ENCODE measurements at places on chromosomes 6 and 20. TPM values are rescaled to one million over a fixed set of nuclear protein-coding genes. Genes with fewer than 3 reads are reported as not detected.

PTGIS gene
- total RNA-seq, result 209 TPM

HDGFL1 gene
- total RNA-seq, result not detected

SPTLC3 gene
- total RNA-seq, result 0.98 TPM

C6orf58 gene
- total RNA-seq, result not detected

KCNK16 gene
- total RNA-seq, result not detected

ARMC12 gene
- not detected for total RNA-seq

PTK6 gene
- under 0.01 TPM for total RNA-seq

TRIM15 gene
- total RNA-seq, result not detected

FAM8A1 gene
- total RNA-seq, result 8.8 TPM

C6orf141 gene
- not detected for total RNA-seq

LINC00237 gene
- total RNA-seq, result not detected

SSTR4 gene
- not detected for total RNA-seq

PPIL4 gene
- total RNA-seq, result 13.9 TPM

TDRD6 gene
- total RNA-seq, result 0.23 TPM

C4B gene
- total RNA-seq, result 3.2 TPM

OR2H2 gene
- total RNA-seq, result not detected

NKX2-2 gene
- not detected for total RNA-seq

SLC17A2 gene
- total RNA-seq, result not detected

SLC32A1 gene
- total RNA-seq, result not detected

PBOV1 gene
- not detected for total RNA-seq

SLC4A11 gene
- total RNA-seq, result 1.2 TPM

WFDC2 gene
- not detected for total RNA-seq

PMEPA1 gene
- 11.0 TPM for total RNA-seq

MLN gene
- not detected for total RNA-seq

CDSN gene
- total RNA-seq, result not detected

PAX1 gene
- total RNA-seq, result not detected

CYP24A1 gene
- total RNA-seq, result 0.60 TPM

NAA20 gene
- total RNA-seq, result 34.4 TPM

SIRPD gene
- not detected for total RNA-seq

NCOA5 gene
- total RNA-seq, result 6.8 TPM

LEMD2 gene
- total RNA-seq, result 28.1 TPM

GRM1 gene
- total RNA-seq, result under 0.01 TPM

GJA10 gene
- total RNA-seq, result not detected

GPSM3 gene
- 1.4 TPM for total RNA-seq

OOEP gene
- not detected for total RNA-seq

VGLL2 gene
- not detected for total RNA-seq

MYLK4 gene
- 0.30 TPM for total RNA-seq

ERVFRD-1 gene
- total RNA-seq, result not detected

CST7 gene
- not detected for total RNA-seq

PI16 gene
- total RNA-seq, result under 0.01 TPM

EYS gene
- under 0.01 TPM for total RNA-seq

YTHDF1 gene
- 11.9 TPM for total RNA-seq

ADISSP gene
- total RNA-seq, result 20.2 TPM

SYNJ2 gene
- 64.1 TPM for total RNA-seq

PLAGL1 gene
- total RNA-seq, result 12.6 TPM

E2F1 gene
- 1.5 TPM for total RNA-seq

SOX18 gene
- 0.08 TPM for total RNA-seq

KHDRBS2 gene
- total RNA-seq, result not detected

C6orf136 gene
- 2.5 TPM for total RNA-seq

C6orf15 gene
- not detected for total RNA-seq

CST8 gene
- total RNA-seq, result not detected

All from smooth muscle cell of the coronary artery (primary cell).